Foreskin keratinocyte (primary cell): ENCODE measurements at places on chromosomes 3 and 15.

DNA sequence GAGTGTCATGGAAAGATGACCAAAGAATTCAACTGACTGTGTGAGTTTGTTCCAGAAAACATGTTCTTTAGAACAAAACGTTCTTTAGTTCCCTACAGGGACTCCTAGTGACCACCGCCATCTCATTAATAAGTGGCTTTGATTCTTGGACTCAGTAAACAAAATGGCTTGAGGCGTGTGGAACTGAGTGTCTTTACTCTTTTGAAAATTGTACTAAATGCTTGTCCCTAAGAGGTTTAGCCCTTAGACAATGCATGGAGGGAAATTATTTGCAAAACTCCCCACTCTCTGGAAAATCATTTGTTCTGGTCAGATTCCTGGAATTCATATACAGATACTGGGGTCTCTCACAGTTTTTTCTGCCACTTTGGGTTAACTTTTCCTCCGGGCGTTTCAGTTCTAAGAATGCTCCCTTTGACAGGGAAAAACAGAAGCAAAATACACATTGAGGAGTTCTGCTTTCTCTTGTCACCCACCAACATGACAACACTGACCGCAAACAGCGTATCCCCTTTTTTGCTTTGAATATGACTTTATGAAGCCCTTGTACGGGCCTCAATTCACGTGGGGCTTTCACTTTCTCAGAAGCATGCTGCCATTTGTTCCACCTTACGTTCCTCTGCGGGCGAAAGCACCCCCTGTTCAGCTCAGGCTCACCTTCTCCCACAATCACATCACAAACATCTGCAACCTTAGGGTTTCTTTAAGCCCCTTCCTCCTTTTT, 15.3 kb upstream of the NRROS start:
- no peak for DNase-seq

DNA sequence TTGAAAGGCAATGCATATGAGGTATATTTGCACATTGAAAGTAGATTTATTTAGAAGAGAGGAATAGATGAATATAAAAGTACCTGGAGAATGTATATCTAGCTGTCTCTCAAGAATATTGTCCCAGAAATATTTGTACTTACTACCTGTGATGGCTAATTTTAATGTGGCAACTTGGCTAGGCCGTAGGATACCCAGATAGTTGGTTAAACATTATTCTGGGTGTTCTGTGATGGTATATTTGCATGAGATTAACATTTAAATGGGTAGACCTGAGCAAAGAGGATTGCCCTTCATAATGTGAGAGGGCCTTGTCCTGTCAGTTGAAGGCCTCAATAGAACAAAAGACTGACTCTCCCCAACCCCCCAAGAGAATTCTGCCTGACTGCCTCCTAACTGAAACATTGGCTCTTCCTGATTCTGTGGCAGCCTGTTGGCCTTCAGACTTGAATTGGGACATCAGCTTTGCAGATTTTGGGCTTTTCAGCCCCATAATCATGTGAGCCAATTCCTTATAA, 69.4 kb upstream of the FILIP1L start:
- DNase-seq = no peak

DNA sequence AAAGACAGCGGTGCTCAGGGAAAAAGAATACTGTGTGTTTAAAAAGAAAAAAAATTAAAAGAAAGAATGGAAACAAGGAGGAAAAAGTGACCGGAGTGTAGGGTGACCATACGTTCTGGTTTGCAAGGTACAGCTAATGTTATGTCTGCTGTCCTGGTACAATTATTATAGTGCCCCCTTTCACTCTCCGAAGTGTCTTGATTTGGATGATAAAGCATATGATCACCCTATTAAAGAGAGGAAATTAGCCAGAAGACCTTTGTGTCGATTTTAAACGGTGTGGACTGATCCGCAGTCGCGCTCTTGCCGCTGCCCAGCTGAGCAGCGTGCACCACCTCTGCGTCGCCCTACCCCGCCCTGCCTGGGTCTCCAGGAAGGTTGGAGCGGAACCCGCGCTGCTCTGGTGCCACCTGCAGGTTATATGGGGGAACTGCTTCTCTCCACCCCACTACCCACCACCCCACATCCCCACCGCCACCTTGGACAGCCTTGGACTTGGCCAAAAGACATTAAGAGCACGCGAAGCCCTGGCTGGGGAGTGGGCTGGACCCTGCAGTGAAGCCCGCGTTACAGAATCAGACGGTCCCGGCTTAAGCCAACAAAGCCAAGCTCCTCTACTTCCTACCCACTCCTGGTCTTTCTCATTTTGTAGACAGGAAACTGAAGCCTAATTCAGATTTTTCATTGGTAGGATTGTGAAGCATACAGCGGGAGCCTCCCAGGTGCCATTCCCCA, 41.2 kb upstream of the UBE2Q2 start:
- peak; percentile 30 for DNase-seq

DNA sequence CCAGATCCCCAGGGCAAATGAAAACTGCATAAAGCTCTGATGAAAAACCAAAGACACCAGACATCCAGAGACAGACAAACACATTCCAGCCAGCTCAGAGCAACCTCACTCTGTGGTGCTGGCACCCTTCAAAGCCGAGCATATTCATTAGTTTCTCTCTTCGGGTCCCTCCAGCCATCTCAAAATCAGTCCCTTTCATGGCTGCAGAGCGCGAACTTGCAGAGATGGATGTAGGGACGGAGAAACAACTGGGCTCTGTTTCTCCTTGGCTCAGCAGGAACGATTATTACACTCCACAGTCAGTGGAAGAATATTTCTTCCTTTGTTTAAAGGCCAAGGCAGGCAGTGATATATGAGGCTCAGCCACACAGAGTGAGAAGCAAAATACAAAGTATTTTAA, 50.4 kb upstream of the SYN2 start:
- DNase-seq = no peak

DNA sequence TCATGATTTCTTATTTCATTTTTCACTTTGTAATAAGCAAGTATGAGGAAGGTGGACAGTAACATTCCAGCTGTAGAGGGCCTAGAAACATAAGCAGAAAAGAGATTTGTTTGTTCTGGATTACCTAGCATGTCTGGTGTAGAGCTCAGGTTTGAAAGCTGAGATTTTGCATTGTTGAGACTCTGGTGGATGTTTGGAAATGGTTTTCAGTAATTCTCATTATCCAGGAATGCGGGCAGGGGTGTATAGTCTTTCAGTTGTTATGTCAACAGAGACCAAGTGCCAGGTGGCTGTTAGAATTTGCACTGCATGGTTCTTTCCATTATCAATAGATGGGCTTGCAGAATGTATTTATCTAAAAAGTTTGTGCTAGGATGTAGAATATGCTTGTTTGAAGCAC, 10.9 kb downstream of the GPD1L start:
- no peak for DNase-seq

GRCh38 chr3:178603735-178604134, 67.5 kb downstream of the KCNMB2 start:
- DNase-seq = no peak

DNA sequence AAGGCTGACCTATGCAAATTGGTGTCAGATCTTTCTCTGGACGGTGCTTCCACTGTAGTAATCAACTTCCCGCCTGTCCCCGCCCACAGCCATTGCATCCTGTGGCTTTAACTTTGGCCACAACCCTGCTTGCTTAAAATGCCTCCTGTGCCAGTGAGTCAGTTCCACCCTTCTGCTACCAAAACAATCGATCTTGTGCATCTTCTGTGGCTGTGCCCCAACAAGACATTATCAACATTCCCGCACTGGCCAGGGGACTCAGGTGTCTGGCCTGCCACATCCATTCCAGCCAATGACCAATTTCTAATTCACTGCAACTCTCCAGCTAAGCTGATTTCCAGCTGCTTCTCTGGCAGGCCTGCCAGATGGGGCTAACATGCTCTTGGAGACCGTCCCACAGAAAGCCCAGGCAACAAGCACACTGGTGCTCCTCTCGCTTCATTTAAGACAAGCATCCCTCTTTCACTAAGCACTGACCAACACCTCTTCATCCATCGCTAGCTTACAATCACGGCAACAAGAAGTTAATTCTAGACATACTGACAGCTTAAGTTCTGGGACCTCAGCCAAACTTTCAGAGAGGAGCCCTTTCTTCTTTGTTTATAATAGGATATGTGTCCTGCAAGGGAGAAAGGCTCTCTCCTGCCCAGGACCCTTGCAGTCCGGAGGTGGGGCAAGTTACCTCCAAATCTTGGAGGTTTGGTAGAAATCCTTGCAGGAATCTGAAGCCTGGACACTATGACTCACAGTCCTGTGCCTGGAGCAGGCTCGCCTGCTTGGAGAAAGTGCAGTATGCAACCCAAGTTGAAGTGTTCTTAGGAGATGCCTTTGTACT, 6.7 kb downstream of the CA12 start:
- DNase-seq = no peak

DNA sequence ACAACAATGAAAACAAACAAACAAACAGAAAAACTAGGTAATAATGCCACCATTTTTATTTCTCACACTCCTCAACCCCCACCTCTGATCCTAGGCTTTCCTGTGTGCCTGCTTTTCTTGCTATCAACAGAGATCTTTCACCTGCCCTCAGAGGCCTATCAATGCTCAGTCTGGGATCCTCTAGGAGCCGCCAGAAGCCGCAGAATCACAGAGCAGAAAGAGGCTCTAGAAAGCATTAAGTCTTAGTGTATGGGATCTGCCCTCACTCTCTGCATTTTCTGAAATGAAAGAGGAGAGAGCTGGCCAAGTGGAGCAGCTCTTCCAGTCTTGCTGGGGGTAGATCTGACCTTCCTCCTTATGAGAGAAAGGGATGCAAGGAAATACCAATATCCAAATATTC, 306.8 kb downstream of the TUSC7 start:
- no peak for DNase-seq

DNA sequence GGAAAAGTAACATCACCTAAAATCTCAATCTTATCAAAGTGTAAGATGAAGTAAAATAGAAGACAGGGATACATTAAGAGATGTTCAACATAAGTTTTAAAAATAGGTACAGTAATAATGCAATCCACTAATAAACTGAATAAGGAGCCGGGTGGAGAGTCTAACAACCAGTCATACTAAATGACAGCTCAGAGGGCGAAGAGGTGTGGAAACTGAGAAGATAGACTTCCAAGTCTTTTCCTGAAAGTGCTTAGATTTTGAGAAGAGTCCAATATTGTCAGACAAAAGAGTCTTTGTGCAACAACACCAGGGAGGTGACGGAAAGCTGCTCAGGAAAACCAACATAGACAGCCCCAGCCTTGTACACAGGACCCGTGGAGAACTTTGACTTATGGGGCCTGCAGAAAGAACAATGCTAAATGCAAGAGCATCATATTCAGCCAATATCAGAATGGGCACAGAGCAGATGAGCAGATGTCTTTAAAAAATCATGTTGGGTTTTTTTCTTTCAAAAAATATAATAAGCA, 66.4 kb downstream of the MECOM start:
- DNase-seq = no peak

DNA sequence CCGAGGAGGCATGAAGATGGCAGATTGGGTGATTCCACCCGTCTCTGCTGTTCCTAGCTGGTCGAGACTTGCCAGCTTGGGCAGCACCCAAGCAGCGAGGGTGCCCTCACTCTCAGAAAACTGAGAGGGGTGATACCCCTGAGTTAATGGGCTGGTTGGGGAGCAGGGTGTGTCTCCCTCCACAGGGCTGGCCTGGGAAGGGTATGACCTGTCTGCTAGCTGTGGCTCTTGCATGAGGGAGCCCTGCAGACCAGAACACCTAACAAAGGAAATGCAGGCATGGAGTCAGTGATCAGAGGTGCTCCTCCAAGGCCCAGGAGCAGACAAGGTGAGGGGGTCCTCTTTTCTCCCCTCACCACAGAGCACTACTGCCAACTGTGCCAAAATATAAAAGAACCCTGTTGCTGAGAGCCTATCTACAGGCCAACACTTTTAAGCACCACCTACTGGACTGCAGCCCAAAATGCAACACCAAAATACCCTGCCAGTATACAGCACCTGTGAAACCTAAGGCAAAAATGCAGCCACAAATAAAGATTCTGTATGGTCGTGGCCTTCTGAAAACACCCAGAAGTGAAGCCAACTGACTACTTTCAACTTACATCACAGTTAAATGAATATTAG, 35.8 kb upstream of the PPM1L start:
- DNase-seq = no peak

GRCh38 chr3:110504401-110504800, 567.2 kb upstream of the NECTIN3 start:
- DNase-seq = no peak
